HS-27A (cell line): ENCODE measurements at places on chromosomes 1 and 21.

DNA sequence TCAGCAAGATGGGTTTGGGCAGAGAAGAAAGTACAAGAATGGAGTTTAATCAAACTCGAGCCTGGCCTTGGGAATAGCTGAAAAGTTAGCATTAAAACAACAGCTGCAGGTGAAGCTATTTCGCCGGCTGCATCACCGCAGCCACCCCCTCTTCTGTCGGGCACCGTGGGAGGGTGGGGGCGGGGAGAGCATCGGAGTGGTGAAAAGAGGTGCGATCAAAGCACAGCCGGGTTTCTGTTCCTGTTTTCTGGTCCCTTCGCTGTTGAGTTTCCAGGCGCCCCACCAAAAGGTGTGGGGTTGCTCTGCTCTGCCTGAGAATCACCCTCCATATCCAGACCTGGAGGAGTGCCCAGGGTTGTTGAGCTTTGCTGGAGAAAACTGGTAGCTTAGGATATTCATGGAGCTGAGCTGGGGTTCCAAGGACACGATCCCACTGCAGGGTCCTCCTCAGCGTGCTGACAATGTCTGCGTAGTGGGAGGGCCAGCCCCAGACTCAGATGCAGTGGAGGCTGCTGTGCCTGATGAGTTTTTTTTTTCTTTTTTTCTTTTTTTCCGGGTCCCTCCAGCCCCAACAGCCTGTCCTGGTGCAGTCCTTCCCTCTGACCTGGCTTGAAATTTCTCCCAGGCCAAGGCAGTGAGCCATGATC is 127.5 kb upstream of the C1orf174 start:
- no peak for DNase-seq

GRCh38 chr1:159342761-159343425 is 40.8 kb downstream of the FCER1A start:
- no peak for DNase-seq

GRCh38 chr21:45698493-45699184 is 55.1 kb downstream of the PCBP3 start:
- DNase-seq = peak; percentile 19

GRCh38 chr1:218402786-218403120 is 57.6 kb downstream of the TGFB2 start:
- no peak for DNase-seq

GRCh38 chr1:32240140-32240951 is 6.7 kb upstream of the FAM167B start:
- peak; percentile 54 for DNase-seq

GRCh38 chr1:93349231-93350135 is 3.8 kb downstream of the DR1 start:
- DNase-seq = no peak

DNA sequence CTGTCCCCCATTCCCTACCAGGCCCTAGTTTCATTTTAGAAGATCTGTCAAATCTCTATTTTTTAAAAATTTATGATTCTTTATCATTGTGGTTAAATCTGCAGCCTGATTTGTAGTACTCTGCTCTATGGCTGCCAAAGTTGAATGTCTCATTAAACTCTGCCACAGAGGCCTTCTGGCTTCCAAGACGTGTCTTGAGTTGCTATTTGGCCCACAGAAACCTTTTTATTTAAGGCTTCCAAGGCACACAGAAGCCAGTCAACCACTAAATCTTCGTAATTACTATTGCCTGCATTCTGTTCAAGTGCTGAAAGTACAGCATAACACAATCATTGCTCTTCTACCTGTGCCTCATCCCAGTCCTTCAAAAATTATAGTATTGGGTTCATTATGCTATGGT is 971.0 kb downstream of the NCAM2 start:
- no peak for DNase-seq

DNA sequence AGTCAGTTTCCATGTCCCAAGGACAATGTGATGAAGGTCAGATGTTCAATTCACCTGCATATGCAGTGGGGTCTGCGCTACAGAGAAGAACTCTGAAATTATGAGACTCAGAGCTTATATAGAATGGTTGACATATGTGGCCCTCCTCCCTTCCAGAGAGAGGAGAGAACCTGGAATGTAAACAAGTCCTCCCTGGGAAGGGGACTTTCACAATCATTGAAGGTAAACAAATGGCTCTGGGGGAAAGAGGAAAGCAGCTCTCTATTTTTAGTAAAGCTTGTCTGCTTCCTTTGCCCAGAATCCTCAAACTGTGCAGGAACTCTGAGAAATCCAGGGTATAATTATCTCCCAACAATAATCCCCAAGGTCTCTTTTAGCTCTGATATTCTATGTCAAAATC is 9.8 kb downstream of the OVGP1 start:
- no peak for DNase-seq

DNA sequence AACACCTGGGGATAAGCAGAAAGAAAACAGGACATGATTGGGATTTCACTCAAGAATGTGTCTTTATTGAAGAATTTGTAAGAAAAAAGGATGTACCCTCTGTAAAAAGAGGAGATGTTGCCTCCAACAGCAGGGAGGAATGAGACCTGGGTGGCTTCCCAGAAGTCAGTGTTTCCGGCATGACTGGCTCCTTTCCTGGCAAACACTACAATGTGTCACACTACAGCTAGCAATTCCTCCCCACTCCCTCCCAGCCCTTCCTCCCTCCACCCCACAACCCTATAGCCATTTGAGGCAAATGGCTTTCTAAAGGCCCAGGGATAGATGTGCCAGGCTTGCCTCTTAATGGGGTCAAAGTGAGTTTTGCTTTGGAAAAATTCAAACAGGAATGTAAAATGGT is 11.5 kb upstream of the COL8A2 start:
- DNase-seq = peak; percentile 66

- DNase-seq = no peak
Measured at GRCh38 chr1:229710746-229711145, 84.7 kb downstream of the URB2 start.

GRCh38 chr21:46347791-46348381 is 23.9 kb downstream of the PCNT start:
- no peak for DNase-seq

- DNase-seq = no peak
Measured at GRCh38 chr1:156117414-156118176, 3.1 kb downstream of the LMNA start.

DNA sequence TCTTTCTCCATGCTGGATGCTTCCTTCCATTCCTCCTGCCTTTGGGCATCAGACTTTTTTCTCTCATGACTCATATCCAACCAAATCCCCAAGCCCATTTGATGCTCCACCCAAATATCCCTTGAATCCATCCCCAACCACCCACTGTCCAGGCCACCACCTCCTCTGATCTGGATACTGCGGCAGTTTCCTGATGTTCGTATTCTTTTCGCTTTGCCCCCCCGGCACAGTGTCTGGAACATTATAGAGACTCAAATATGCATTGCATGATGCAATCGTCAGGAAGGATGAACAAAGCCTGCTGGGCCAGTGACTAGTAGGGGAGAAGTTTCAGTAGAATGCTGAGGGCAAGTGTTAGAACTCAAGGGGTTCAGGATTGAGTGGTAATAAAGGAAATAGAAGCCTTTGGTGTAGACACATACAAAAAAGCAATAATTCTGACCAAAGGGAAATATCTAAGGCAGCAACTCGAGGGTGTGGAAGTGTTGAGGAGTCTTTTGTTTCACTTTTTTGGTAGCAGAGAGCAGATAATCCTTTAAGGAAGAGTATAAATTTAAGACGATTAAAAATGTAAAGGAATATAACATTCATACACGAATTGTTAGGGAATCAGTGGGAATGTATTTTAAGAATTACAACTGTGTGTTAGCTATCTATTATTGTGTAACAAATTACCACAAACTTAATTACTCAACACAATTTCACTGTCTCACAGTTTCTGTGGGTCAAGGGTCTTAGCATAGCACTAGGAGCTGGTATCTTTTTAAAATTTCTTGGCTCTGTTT is 7.5 kb downstream of the S100A11 start:
- DNase-seq = peak; percentile 57

GRCh38 chr1:166479052-166479631 is 312.3 kb upstream of the FAM78B start:
- DNase-seq = no peak
